Activated CD4-positive, alpha-beta T cell treated with anti-CD3 and anti-CD28 coated beads for 48 hours (primary cell): ENCODE measurements at places on chromosomes 3 and 15.

GRCh38 chr3:58679446-58679845 lies 12.9 kb upstream of the FAM3D start:
- no peak for DNase-seq

- no peak for DNase-seq
These were observed 87.0 kb upstream of the NECTIN3 start for GRCh38 chr3:110984456-110985250.

GRCh38 chr3:195715134-195715533 lies 5.6 kb upstream of the MUC20 start:
- no peak for DNase-seq

DNA sequence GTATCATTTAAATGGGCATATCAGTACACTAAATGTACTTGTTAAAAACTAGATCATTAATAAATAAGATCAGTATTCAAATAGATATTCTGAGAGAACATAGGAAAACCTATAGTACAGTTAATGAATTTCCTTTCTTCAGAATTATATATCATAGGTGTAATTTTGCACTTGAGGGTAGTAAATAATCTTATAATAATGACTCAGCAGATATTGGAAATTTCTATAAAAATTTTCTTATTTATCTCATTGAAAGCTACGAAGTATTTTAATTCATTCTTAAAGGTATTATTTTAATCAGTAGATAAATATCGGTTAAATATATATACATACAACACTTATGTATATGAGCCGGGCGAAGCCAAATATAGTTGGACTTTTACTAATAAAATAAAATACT lies 300.9 kb upstream of the SOX2 start:
- no peak for DNase-seq

DNA sequence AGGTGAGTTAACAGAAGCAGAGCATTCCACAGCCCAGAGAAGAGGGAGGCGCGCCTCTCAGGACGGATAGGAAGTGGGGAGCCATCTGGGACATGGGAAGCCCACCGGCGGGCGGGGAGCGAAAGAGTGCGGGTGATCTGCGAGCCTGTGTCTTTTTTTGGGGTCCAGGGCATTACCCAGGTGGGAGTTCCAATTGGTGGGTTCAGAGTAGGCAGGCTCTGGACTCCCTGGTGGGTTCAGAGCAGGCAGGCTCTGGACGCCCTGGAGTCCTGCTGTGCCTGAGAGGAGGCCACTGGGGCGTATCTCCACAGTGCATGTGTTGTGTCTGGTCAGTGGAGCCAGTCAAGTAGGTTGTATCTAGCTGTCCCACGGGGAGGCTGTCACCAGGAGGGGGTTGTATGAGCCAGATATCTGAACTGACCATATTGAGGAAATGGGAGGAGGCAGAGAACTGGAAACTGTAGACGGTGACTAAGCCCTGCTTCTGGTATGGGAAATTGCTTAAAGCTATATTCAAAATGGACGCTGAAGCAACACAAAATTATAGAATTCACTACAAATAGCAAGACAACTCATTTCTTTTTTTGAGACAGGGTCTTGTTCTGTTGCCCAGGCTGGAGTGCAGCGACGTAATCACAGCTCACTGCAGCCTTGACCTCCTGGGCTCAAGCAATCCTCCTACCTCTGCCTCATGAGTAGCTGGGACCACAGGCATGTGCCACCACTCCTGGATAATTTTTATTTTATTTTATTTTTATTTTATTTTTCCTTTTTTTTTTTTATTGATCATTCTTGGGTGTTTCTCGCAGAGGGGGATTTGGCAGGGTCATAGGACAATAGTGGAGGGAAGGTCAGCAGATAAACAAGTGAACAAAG lies 34.5 kb upstream of the CHST2 start:
- DNase-seq, result no peak

DNA sequence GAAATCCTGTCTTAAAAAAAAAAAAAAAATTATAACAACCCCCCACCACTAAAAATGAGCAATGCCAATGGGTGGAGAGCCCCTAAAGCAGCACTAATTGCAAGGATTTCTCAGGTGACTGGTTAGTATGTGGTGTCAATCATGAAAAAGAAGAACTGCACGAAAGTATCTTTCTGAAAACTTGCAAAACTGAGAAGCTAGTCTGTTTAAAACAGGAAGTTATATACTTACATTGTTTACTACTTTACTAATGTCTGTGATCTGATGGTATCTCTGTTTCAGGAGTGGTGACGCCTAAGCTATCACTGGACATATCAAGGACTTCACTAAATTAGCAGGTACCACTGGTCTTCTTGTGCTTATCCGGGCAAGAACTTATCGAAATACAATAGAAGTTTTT lies at the start of gene CCR3:
CCR3 (plus strand) TSS at position 341 of the 400 bp plus-strand sequence. CDS start 22,699 bp downstream, outside the sequence.
- no peak for DNase-seq

DNA sequence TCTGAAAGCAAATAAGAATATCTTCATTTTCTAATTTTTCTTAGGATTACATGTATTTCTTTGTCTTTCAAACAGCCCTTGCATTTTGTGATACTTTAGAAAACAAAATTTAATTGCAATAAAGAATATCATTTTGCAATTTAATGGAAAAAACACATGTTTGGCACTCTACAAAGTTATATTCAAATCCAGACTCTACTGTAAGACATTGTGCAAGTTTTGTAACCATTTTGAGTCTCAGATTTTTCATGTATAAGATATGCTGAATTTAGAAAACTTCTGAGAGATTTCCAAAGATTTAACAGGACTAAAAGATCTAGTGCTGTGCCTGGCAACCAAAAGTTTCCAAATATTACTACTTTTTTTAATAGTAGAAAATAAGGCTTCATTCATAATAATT lies 187.1 kb upstream of the AGTR1 start:
- DNase-seq, result no peak

DNA sequence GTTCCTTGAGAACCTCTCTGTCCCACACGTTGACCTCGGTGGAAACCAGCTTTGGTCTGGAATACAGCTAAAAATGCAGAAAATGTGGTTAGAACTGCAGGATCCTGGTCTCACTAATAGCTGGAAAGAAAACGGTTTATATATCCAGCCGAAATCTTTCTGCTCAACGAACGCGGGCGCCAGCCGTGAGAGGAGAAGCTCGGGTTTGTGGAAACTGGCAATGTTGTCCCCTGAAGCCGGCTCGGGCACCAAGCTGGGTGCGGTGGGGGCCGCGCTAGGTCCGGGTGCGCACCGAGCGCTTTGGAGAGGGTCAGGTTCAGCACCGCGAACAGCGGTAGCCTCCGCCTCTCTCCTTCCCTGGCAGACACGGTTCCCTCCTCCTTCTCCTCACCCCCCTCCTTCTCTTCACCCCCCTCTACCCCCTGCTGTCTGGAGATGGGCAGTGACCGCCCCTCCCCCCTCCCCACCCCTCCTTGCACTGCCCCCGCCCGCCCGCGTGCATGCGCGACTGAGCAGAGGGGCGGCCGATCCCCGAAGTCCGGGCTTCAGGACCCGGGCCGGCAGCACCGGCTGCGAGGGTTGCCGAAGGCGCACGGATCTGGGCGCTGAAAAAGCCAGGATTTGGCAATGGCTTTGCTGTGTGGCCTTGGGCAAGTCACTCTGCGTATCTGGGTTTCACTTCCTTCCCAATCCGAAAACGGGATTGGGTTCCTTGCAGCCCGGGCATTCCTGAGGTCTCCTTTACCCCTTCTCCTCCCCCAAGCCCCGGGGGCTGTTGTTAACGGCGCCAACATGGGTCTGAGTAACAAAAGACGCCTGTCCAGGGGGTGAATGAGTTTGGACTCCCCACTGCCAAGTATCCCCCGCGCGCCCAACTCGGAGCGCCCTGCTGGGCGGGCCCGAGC lies at the start of gene SKOR1:
SKOR1 (plus strand) TSS at position 534 of the 905 bp plus-strand sequence; CDS start at position 628, 94 bp downstream.
- DNase-seq, result peak; percentile 39

DNA sequence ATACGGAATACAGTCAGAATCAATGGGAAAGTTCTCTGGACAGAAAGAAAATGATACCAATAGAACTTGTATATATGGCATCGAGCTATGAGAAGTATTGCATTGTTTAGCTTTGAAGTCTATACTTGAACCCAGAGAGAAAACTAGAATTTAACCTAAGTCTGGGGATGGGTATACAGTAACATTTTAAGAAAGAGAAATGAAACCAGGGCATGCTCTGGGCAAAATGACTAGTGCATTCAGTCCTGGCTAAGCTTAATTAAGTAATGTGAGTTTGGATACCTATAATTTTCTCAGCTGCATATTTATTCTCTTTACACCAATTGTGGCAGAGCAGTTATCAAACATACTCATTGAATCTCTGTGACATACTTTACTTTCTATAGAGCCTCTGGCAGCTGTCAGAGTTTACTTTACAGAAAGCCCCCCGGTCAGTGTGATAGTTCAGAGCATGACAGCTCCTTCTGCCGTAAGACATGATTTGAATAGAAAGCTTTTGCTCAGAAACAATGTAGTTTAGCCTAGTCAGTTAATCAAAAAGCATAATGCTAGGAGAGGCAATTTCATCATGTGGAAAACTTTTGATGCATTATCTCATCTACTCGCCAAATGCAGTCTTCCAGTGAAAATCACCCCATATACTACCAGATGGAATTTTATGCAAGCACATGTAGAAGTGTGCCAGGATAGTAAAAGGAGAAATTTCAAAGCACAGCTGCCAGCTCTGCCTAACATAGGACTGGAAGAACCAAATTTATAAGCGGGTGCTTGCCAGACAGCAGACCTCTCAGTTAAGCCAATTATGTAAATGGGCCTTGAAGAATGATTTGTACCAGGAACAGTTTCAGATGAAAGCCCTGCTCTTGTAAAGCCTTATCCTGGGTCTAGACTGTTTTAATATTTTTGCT lies 40.7 kb downstream of the OXSM start:
- DNase-seq, result no peak

GRCh38 chr3:32197991-32198390 lies 40.5 kb upstream of the CMTM8 start:
- no peak for DNase-seq

DNA sequence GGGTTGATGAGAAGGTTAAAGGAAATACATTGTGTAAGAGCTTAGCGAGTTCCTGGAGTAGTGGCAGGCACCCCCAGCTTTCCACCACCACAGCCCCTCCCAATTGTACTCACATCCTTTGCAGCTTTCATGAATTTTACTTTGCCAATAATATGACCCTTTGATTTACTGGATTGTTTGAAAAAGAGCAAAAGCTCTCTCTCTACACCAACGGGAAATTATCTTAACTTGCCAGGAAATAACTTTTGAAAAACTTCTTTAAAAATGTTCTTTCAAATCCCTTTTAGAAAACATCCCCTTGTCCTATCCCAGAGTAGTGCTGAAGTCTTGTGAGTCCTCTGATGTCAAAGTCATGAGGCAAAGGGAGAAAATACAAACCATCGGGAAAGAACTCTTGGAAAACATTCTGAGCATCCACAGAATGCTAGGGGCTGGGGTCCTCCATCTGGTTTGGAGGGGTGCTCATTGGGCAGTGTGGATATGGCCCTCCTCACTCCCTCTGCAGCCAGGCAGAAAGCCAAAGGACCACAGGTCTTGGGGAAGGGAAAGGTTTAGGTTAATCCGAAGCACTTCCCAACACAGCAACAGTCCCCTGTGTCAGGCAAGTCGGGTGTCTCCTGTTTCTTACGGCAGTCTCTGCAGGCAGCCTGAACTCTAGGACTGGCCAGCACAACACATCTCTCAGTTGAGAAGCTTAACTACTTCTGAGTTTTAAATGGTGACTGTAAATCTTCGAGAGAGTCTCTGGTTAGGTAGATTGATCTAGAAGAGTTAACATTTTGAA lies 36.5 kb downstream of the BOC start:
- DNase-seq, result no peak

GRCh38 chr3:127732879-127733350 lies 60.2 kb downstream of the ABTB1 start:
- no peak for DNase-seq

DNA sequence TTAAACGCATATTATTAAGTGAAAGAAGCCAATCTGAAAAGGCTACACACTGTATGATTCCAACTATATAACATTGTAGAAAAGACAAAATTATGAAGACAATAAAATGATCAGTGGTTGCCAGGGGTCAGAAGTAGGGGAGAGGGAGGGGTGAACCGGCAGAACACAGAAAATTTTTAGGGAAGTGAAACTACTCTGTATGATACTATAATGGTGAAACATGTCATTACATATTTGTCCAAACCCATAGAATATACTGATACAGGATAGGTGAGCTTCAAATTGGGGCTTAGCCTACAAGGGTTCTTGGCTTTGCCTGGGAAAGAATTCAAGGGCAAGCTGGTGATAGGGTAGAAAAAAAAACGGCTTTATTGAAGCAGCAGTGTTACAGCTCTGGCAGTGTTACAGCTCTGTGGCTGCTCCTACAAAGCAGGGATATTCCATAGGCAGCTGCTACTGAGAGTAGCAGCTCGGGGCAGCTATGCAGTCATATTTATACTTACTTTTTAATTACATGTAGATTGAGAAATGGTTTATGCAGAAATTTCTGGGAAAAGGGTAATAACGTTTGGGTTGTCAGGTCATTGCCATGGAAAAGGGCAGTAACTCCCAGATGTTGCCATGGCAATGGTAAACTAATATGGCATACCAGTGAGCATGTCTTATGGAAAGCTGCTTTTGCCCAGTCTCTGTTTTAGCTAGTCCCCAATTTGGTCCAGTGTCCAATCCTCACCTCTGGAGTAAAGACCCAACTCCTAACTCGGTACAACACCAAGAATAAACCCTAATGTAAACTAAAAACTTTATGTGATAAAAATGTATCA lies 125.1 kb upstream of the SLC25A36 start:
- DNase-seq, result no peak

GRCh38 chr3:174060431-174060830 lies 662.9 kb downstream of the NLGN1 start:
- DNase-seq, result no peak

DNA sequence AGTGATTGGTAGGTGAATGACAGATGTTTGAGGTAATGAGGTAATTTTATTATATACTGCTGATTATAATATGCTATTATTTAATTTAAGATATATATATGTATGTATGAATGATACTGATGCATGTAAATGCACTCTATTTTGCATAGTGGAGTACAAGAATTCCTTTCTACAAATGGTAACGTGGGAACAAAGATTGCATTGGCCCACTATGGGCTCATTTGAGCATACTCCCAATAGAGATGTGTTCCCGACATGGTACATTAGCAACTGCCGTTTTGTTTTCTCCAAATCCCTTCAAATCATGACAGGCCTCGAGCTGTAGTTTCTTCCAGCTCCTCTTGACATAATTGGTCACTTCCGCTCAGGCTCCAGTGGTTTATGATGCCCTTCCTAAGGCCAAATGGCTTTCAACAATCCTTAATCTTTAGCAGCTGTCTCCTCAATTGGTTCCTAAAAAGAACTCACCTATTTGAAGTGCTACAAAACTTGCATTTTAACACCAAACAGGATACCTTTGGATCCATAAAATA lies 266.1 kb downstream of the ADAMTSL3 start:
- DNase-seq, result no peak
